ENCODE measurements at places on chromosomes 11 and 22.

- DNase-seq, result no peak
Measured at GRCh38 chr11:43554148-43554473, 126.4 kb upstream of the HSD17B12 start.

DNA sequence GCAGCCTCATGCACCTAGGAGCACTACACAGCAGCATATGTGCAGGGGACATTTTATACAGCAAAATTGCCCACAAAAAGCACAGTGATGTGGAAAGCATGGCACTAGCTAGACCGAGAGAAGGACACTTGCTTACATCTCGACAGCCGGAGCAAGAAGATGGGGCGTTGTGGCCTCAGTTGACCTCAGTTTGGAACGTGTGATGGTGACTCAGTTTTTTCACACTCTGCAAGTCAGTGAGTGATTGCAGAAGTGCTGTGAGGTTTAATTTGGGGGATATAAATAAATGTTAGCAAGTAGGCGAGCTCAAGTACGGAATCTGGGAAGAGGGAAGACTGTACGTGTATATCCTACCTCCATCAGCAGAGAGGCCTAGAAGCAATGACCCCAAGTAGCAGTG, 23.3 kb downstream of the LRP5 start:
- DNase-seq, result no peak

DNA sequence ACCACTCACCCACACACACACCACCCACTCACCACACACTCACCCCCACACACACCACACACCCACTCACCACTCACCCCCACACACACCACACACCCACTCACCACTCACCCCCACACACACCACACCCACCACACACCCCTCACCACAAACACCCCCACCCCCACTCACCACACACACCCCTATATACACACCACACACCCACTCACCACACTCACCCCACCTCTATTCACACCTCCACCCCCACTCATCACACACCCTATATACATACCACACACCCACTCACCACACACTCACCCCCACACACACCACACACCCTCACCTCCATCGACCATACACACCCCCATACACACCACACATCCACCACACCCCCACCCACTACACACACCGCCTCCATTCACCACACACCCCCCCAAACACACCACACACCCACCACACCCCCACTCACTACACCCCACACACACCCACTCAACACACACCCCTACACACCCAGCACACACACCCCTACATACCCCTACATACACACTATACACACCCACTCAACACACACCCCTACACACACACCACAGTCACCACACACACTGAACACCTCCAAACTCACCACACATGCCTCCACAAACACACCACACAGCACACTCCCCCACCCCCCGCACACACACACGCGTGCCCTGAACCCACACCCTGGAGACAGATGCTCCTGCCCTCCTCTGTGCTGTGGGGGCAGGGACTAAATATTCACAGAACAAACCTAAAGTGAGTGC, 19.0 kb upstream of the TTLL12 start:
- DNase-seq, result no peak

GRCh38 chr22:29780748-29781676, 13.8 kb downstream of the UQCR10 start:
- DNase-seq, result no peak

- DNase-seq, result no peak
Measured at GRCh38 chr11:69126286-69126685, 29.4 kb upstream of the SMIM38 start.

DNA sequence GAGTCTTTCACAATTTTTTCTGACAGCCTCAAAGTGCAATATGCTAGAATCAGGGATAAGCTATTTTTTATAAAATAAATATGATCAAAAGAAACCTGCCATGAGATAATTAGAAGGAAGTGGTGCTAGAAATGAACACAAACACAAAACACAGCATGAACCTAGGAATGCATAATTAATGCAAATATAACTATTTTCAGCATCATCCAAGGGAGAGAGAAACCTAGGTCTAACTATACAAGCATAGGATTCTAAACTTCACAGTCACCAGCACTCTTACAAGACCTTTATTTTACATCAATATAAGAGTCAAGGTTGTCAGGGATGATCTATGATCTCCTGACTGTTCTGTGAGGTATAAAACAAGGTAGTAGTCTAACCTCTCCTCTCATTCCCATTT, 29.2 kb downstream of the TTC28 start:
- no peak for DNase-seq

DNA sequence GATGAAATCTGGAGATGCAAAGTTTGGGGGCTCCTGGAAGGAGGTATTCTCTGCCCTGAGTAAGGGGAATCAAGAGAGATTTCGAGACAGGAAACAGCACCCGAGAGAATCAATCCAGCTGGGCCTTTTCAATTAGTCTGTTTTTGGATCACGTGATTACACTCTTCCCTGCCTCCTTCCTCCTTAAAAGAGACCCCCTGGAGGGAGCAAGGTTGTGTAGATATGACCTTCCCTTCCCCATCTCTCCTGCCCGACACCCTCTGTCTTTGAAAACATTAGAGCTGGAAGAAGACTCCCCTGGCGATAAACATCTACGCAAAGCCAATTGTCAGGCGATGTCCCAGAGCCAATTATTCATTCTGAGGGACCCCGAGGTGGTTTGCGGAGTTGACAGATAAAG, 407.9 kb downstream of the MIAT start:
- no peak for DNase-seq

DNA sequence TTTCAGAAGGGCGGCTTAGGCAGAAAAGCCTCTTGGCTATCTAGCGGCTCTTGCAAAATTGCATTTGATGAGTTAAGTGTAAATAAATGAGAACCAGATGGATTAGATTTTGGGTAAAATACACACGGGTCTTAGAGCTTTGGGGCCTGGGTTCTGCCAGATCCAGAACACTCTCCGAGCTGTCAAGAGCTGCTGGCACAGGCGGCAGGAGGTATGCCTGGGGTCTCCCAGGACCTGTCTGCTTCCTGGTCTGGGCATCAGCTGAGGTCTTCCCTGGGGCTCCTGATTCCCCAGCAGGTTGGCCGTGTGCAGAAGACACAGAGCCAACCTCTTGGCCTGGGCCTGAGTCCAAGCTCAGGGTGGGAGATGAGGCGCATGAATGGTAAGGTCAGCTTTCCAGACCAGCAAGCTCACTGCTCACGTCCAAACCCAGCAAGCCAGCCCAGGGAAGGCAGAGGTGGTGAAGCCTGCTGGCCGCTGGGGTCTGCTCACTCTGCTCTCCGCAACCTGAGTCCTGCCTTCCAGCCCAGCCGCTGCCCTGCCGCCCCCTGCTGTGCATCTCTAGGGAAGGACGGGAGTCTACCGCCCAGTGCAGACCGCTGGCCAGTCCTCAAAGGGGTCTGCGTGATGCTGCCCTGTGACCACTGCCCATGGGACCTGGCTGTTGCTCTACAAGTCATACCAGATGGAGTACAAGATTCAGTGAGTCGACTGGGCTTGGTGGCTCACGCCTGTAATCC, 44.9 kb downstream of the SCUBE1 start:
- DNase-seq, result no peak
